ENCODE measurements at places on chromosomes 3 and 15. TPM values are rescaled to one million over a fixed set of nuclear protein-coding genes. Genes with fewer than 3 reads are reported as not detected.

- DNase-seq, result no peak
Measured at GRCh38 chr3:128504533-128504915, 11.5 kb upstream of the GATA2 start.

DNA sequence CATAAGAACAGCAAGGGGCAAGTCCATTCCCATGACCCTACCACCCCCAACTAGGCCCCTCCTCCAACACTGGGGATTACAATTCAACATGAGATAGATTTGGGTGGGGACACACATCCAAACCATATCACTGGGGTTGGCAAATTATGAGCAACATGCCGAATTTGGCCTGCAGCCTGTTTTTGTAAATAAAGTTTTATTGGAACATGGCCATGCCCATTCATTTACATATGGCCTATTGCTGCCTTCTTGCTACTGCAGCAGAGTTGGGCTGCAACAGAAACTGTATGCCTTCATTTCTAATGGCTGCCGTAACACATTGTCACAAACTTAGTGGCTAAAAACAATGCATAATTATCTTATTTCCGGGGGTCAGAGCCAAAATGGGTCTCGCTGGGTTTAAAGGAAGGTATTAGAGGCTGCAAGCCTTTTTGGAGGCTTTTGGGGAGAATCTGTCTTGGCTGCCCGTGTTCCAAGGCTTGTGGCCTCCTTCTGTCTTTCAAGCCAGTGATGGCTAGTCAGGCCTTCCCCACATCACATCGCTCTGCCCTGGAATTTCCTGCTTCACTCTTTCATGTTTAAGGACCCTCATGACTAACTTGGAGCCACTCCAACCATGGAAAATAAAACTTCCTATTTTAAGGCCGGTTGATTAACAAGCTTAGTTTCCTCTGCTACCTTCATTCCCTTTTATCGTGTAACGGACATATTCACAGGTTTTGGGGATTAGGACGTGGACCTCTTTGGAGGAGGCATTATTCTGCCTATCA is 428.5 kb upstream of the PROK2 start:
- DNase-seq, result no peak

GRCh38 chr15:89071471-89071870 is 16.8 kb upstream of the ABHD2 start:
- DNase-seq, result no peak

DNA sequence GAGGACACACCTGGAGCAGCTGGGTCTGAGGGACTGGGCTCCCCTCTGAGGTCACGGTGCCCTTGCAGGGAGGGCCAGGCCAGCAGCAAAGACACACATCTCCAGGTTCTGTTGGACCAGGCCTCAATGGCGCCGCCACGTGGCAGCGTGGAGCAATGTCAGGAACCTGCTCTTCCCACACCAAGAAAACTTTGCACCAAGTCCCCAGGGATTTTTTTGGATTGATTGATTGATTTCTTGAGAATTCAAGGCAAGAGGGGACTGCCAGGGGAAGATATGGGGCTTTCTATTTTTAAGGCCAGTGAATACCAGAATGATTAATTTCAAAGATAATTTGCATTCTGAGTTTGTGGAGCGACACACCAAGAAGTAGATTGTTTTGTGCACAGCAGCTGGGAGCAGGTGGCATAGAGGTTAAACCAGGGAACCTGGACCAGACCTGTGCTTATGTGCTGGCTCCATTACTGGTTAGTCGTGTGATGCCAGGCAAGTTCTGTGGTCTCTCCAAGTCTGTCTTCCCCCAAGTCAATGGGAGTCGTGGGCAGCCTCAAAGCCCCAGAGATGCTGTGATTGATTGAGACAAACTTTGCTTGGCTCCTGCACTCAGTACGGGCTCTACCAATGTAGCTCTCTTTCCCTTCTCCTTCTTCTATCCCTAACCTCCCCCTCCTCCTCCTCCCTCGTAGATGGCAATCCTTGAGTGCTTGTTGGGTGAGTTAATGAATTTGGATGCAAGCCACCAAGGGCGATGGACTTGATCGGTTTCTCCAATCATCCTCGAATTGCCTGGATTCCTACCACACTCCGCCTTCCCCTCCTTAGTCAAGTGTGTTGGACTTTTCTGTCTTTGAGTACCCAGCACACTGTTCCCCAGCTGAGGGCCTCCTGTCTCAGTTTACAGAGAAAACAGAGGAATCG is 96.2 kb upstream of the TRPM1 start:
- DNase-seq, result peak; percentile 5

GRCh38 chr3:67509471-67510075 is 144.8 kb downstream of the SUCLG2 start:
- no peak for DNase-seq

DNA sequence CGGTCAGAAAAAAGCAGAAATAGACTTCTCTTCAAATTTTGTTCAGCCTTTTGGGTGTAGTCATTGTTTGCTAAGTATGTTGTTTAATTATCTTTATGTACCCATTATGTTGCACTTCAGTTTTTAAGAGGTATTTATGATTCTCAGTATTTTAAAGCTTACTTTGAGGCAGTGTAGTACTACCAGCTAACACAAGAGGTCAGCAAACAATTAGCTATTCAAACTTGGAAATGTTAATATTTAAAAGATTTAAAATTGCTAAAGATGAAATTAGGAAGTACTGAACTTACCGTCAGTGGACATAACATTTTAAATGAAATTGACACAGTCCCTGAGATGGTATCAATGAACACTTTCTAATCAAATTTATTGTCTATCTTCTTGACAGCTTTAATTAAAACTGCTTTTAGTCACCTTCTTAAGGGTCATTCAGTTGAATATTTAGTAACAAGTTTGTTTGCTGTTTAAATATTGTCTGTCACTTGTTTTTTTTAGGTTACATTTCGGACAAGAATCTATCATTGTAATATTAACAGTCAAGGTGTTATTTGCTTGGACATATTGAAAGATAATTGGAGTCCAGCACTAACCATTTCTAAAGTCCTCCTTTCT is 28.1 kb downstream of the NKIRAS1 start:
- peak; percentile 74 for DNase-seq

DNA sequence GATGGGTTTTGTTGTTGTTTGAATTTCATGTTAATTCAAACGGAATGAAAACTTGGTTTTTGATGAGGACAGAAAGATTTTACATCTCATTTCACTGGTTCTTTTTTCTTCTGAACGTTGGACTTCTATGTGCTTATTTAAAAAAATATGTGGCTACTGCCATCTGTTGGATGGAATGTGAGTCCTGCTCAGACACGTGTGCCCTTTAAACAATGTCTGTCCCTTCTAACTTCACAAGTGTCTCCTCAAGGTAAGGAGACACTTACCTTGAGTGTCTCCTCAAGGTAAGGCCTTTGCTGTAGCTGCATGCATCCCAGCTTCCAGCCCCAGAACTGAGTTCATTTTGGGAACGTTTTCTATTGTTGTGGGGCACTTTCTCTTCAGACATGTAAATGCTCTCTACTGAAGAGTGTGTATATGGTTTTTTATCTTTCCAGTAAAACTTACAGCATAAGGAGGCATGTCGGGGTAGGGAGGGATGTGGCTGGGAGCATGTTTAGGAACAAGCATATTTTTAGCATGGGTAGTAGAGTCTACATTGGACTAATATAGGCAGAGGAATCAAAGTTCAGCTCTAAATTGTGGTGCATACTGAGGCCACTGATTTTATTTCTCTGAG is 63.1 kb upstream of the UBE3A start:
- peak; percentile 39 for DNase-seq

- DNase-seq, result peak; percentile 70
Measured at GRCh38 chr3:79414806-79415205, 353.0 kb downstream of the ROBO1 start.

DNA sequence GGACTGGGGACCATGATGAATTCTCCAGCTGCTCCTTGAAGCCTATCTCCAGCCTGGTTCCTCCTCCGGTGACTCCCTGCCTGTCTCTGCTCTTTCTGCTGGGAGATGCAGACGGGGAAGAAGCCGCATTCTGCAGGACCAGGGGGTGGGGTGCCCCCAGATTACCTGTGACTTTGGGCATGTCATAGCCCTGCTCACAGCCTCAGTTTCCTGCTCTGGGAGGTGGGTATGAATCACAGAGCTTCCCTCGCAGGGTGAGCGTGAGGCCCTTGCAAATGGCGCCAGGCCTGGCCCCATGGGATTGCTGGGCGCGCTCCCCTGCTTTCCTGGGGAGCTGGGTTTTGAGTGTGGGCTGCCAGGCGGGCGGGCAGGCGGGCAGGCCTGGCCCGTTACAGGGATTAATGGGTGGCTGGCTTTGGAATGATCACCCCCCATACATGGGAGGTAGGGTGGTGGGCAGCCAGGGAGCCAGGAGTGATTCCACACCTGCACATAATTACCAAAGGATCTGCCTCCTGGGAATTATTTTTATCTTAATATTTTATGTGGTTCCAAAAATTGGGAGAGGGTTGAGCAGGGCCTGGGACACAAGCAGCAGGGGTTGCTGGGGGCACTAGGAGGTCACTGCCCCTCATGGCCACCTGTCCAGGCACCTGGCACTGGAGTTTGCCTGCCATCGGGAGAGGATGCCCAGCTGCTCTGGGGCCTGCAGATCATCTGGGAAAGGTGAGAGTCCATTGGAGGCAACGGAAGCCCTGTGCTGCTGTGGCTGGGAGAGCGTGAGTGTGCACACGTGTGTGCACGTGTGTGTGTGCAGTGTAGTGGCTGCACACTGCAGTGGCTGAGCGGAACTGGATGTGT is 106.8 kb downstream of the WNT7A start:
- no peak for DNase-seq

Gene TMEM40
- not detected for total RNA-seq

Measured in fibroblast of lung (primary cell).